ENCODE measurements at places on chromosomes 11 and 22. TPM values are rescaled to one million over a fixed set of nuclear protein-coding genes. Genes with fewer than 3 reads are reported as not detected.

The HBG1 gene
- not detected for total RNA-seq

The ROBO4 gene
- not detected for total RNA-seq

- DNase-seq = no peak
Observed at GRCh38 chr22:46041642-46042041, 64.7 kb upstream of the WNT7B start.

GRCh38 chr22:24125941-24126340, 55.3 kb upstream of the SUSD2 start:
- DNase-seq = no peak

DNA sequence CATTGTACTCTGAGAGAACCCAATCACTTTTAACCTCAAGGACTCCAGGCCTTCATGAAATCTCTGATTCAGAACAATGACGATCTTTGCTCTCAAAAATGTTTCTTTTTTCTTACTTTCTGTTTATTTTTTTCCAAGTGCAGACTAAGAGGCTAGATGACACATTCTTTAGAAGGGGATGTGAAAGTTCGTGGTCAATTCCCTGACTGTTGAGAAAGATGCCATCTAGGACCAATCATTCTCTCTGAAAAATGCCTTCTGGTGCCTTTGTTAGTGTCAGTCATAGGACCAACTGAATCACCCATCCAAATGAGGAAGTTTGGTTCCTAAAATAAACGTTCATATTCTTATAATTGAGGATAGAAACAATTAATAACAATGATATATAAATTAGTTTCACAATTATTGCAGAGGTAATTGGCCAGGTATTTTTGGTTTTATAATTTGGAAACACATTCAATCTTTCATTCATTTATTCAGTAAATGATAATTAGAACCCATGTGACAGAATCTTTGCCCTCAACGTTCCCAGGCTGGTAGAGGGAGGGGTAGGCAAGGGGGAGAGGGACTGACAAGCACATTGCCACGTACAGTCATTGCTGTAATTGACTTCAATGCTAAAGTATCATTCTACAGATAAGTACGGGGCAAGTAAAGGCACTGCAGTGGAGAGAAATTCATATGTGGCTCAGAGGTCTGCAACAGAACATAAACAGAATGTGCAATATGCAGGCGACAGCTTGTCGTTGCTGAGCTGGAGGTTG, 333.4 kb upstream of the MPPED2 start:
- no peak for DNase-seq

GRCh38 chr22:42649246-42650099, at the start of gene CYB5R3:
CYB5R3 (minus strand) TSS chr22:42649392; CDS start chr22:42649315, 77 bp downstream.
- peak; percentile 51 for DNase-seq

- peak; percentile 43 for DNase-seq
Observed at GRCh38 chr11:123020968-123021367, 39.3 kb upstream of the BSX start.

The ASRGL1 gene
- 56.4 TPM for total RNA-seq

Data from HepG2 (cell line).